Activated T-helper 2 cell treated with anti-CD3 and anti-CD28 coated beads, Interferon-gamma antibody, Interleukin-2, Interleukin-4, amounts not matched to agents 10 μg/mL and 5 μg/mL and 100 μg/mL, durations not matched to agents 14 hours and 24 hours and 36 hours (primary cell): ENCODE measurements at places on chromosomes 12 and 14. TPM values are rescaled to one million over a fixed set of nuclear protein-coding genes. Genes with fewer than 3 reads are reported as not detected.

Gene RASAL1
- 2.2 TPM in 2 replicates for total RNA-seq

Gene NFATC4
- 0.21 TPM in 1 of 2 replicates, not detected in the other for total RNA-seq

Gene CDC42BPB
- total RNA-seq, result 2.3 and 3.5 TPM in 2 replicates

Gene FAIM2
- total RNA-seq, result 0.05 and 0.23 TPM in 2 replicates

Gene TAS2R13
- 0.74 and 0.84 TPM in 2 replicates for total RNA-seq

Gene SLC2A14
- 0.05 and 0.07 TPM in 2 replicates for total RNA-seq

Gene CDKL1
- total RNA-seq, result 3.6 and 5.0 TPM in 2 replicates

Gene KCNH3
- 2.1 and 2.9 TPM in 2 replicates for total RNA-seq

Gene GTF2A1
- 41.2 and 45.1 TPM in 2 replicates for total RNA-seq

Gene CLEC14A
- total RNA-seq, result not detected in 2 replicates

Gene PRPH
- total RNA-seq, result not detected in 2 replicates

Gene SMCO2
- total RNA-seq, result 1.3 and 1.4 TPM in 2 replicates

Gene FAM234B
- total RNA-seq, result 5.7 and 6.8 TPM in 2 replicates

Gene KLRC4
- not detected in 2 replicates for total RNA-seq

Gene LMNTD1
- total RNA-seq, result not detected in 2 replicates

Gene AICDA
- total RNA-seq, result not detected in 2 replicates

Gene PTPRB
- not detected in 2 replicates for total RNA-seq

Gene ITGA7
- 0.94 and 1.9 TPM in 2 replicates for total RNA-seq

Gene CCDC184
- 0.34 and 0.64 TPM in 2 replicates for total RNA-seq
